ENCODE measurements at places on chromosomes 7 and 10. TPM values are rescaled to one million over a fixed set of nuclear protein-coding genes. Genes with fewer than 3 reads are reported as not detected.

PRKAR2B gene
- 28.7 TPM for total RNA-seq

DNA sequence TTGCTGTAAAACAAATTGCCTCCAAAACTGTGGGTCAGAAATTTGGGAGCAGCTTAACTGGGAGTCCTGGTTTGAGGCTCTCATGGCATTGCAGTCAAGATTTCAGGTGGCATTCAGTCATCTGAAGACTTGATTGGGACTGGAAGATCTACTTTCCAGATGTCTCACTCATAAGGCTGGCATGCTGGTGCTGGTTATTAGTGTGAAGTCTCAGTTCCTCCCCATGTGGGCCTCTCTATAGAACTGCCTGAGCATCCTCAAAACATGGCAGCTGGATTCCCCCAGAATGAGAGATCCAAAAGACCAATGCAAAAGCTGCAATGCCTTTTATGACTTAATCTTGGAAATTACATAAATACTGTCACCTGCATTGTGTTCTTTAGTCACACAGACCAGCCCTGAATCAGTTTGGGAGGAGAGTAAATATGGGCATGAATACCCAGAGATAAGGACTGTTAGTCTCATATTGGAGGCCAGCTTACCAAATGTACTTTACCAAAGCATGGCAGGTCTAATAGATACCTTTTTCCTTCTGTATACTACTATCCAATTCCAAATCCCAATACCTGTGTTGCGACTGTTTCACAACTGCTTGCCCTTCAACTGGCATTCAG is 6.5 kb upstream of the HERPUD2 start:
- DNase-seq, result no peak

TYW1B gene
- total RNA-seq, result 1.3 TPM

CCL24 gene
- not detected for total RNA-seq

- no peak for DNase-seq
Measured at GRCh38 chr10:102507521-102507920, 3.7 kb downstream of the SUFU start.
